ENCODE measurements at places on chromosomes 6 and 20. TPM values are rescaled to one million over a fixed set of nuclear protein-coding genes. Genes with fewer than 3 reads are reported as not detected.

GRCh38 chr6:50717734-50718457 lies 4.6 kb downstream of the TFAP2D start:
- no peak for DNase-seq

GRCh38 chr6:157555455-157556143 lies 174.6 kb downstream of the ZDHHC14 start:
- DNase-seq, result no peak

GRCh38 chr6:97113170-97113569 lies 169.8 kb downstream of the MMS22L start:
- no peak for DNase-seq

OXT gene
- not detected for polyA plus RNA-seq

POLR1C gene
- polyA plus RNA-seq, result 33.8 TPM

OPRM1 gene
- not detected for polyA plus RNA-seq

Measured in right lung (tissue), 10 donors.